ENCODE measurements at places on chromosomes 3 and 15.

GRCh38 chr3:42443292-42443691 lies 32.9 kb upstream of the LYZL4 start:
- no peak for DNase-seq

GRCh38 chr3:40096661-40097111 lies 212.8 kb upstream of the EIF1B start:
- no peak for DNase-seq

GRCh38 chr3:126858887-126859286 lies 124.0 kb upstream of the PLXNA1 start:
- no peak for DNase-seq

DNA sequence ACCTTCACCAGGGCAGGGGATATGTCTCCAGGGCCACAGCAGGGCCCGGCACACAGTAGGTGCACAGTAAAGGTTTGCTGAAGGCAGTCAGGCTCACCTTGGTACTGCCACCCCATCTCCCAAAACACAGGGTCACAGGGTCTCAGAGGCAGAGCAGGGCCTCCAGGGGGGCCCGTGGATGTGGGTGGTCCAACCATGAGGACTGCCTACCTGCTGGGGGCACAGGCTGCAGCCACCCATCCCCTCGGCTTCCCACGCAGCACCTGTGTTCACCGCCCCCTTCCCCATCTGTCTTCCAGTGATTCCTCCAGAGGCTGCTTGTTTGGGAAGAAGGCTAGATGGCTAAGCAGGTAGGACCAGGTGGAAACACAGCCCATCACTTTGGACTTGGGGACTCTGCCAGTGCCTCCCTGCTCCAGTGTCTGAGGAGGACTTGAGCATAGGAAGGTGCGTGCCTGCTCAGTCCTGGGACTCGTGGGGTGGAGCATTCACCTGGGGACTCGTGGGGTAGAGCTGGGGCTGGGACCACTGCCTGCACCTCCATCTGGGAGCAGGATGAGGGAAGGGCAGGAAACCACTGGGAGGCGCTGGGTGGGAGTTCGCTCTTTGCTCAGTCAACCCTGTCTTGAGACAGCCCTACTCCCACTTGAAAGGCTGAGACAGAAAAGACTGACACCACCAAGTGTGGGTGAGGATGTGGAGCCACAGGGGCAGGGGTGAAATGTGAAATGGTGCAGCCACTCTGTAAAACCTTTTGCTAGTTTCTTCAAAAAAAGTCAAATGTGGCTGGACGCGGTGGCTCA lies 18.8 kb upstream of the PLXND1 start:
- no peak for DNase-seq

- DNase-seq, result no peak
Measured at GRCh38 chr3:152828075-152828840, 6.7 kb upstream of the P2RY1 start.

GRCh38 chr15:52710708-52711389 lies 31.7 kb upstream of the ATOSA start:
- DNase-seq, result no peak

DNA sequence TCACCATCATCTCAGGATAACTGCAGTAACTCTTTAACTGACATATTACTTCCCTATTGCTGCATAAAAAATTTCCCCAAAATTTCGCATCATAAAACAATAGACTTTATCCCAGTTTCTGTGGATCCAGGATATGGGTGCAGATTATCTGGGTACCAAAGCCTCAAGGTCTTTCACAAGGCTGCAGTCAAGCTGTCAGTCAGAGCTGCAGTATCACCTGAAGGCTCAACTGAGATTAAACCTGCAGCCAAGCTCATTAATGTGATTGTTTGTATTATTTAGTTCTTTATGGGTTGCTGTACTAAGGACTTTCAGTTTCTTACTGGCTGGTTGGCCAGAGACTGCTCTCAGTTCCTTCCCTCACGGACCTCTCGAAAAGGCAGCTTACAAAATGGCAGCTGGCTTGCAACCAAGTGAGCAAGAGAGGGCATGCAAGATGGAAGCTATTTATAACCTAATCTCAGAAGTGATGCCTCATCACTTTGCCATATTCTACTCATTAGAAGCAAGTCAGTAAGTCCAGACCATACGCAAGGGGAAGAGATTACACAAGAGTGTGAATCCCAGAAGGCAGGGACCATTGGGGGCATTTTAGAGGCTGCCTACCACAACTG lies 54.9 kb downstream of the DCUN1D1 start:
- DNase-seq, result peak; percentile 66

- no peak for DNase-seq
Measured at GRCh38 chr15:71747128-71748083, 62.9 kb upstream of the NR2E3 start.

DNA sequence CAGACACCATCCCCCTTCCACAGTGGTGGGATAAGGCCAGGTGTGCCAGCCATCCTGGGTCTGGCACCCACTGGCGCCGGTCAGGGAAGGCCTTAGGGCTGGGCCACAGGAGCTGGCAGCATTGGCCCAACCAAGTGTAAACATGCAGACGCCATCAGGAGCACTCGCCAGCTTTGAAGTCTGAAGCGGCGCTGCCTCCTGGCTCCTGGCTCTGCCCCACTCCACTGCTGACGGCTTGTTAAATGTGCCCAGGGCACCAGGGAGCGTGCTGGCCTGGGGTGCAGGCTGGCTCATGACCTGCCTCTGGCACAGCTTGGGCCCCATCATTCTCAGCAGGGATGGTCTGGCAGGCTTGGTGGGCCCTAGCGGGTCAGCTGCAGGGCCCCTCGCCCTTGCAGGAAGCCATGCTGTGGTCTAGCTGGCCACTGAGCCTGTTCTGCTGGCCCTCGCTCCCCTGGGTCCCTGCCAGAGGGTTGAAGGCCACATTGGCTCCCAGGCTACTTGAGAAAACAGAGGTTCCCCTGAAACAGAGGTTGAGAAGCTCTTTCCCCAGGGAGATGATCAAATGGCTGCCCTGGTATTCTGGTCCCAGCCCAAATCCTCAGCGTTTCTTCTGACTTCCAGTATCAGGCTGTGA lies 116.6 kb downstream of the DNAJB8 start:
- DNase-seq, result no peak

DNA sequence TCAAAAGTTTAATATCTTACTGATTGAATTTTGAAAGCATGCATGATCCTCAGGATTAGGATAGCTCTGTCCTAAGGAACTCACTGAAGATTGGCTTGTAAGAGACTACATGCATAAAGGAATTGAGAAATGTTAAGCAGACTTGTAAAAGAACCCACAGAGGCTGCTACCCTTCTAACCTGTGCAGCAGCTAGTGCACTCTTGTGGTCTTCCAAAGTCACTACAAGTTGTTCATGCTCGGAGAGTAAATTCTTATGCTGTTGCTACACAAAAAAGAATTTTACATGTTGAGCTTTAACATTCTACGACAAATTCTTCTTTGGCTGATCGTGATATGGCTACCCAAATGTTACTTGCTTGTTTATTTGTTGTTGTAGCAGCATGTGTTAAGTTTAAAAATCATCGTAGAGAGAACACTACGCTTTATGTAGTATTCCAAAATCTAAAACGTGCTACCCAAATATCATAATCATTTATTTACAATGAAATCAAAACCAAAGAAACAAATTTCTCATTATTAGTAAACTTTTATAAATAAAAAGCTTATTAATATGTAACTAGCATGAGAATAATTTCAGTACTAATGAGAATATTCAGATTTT lies 55.0 kb downstream of the GOLIM4 start:
- no peak for DNase-seq

- no peak for DNase-seq
Measured at GRCh38 chr3:182129740-182130139, 418.0 kb downstream of the SOX2 start.

- DNase-seq, result no peak
Measured at GRCh38 chr3:4107430-4107829, 195.7 kb upstream of the SETMAR start.

DNA sequence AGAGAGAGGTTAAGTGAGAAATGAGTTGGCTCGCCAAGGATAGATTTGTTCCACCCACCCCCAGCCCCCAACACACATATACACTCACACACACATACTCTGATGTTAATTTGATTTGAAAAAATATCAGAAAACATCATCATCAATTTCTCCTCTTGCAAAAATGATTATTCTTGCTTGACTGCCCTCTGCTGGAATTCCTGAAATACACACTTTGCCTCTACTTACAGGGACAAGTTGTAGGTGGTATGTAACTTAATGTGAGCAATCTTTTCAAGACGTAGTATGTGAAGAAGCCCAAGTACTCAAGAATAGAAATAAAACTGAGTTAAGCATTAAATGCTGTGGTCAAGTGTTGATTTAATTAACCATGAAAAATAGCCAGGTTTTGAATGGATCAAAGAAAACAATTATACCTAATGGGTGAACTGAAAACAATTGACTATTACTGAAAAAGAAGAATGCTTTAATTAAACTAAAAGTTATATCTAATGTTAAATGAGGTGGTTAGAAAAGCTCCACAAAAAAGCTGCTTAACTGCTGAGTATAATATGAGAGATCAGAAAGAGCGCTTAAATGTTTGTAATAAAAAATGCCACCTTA lies 46.6 kb upstream of the MDFIC2 start:
- DNase-seq, result no peak

DNA sequence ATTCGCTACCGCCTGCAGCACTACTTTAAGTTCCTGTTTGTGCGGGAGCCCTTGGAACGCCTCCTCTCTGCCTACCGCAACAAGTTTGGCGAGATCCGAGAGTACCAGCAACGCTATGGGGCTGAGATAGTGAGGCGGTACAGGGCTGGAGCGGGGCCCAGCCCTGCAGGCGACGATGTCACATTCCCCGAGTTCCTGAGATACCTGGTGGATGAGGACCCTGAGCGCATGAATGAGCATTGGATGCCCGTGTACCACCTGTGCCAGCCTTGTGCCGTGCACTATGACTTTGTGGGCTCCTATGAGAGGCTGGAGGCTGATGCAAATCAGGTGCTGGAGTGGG lies 995 bp downstream of the CHST14 start:
- no peak for DNase-seq

DNA sequence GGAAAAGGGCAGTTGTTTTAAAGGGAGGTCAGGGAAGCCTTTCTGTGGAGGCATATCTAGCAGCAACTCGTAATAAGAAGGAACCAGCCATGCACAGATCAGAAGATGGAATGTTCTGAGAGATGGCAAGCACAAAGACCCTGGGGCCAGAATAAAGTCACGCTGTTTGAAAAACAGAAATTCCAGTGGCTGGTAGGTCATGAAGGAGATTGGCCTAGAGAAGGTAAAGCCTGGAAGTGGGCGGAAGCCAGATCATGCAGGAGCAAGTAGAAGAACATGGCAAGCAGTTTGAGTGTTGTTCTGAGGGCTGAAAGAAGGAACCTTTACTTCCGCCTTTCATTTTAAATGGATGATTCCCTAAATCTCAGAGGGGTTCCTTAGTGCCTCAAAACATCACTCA lies 208.1 kb upstream of the PPP2R3A start:
- DNase-seq, result no peak

DNA sequence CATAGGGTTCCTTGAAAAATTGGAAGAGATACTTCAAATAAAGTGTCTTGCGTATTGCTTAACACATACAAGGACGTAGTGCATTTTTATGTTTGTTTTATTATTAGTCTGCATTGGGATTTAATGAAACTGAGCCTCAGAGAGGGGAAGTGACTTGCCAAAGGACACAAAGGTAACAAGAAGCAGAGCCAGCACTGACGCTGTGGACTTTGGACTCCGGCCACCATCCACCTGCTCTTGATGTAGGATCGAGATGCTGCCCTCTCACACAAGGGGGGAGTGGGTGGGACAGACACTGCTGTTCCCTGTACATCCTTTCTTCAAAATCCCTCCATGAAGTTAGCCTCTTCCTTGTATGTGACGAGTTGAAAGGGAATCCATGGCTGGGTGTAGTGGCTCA lies 435.4 kb upstream of the RGMA start:
- DNase-seq, result no peak

DNA sequence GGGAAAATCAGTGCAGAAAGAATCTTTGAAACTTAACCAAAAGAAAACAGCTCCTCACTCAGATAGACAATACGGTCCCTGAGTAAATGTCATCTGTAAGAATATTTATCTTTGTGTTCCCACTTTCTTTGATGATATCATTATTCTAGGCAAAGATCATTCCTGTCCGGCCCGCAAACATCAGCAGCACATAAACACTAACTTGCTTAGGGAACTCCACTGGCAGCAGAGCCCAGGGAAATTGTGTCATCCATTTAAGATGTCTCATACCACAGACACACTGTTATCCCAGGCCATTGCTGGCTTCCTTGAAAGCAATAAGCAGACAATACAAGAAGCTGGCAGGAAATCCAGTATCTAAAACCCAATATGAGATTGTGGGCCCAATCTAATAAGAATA lies 20.1 kb upstream of the CD96 start:
- DNase-seq, result no peak

DNA sequence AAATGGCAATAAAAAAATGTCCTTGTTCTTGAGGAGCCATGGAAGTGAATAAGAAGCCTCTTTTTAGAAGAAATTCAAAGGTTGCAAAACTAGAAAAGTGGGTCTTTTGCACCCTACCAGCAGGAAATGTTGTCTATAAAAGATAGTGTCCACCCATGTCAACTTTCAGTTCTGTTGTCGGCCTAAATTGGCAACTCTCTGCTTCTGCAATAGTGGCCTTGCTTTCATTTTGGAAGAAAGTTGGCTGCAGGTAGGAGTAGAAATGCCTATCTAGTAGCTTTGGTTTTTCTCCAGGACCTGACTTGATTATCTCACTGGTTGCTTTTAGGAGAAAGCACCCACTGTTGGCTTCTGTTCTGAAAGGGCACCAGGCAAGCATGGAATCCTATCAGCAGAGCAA lies 85.4 kb downstream of the TMEM108 start:
- DNase-seq, result no peak

DNA sequence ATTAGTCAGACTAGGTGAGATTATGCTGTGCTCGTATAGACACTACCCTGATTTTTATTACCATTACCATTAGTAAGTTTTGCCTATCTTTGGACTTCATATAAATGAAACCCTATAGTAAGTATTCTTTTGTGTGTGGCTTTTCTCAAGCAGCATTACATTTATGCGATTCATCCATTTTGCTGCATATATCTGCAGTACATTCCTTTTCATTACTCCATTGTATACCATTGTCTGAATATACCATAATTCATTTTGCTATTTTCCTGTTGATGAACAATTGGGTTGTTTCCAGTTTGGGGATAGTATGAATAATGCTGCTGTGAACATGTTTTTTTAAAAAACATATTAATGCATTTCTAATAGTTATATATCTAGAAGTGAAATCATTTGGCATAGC lies 45.3 kb downstream of the TMEM212 start:
- no peak for DNase-seq

DNA sequence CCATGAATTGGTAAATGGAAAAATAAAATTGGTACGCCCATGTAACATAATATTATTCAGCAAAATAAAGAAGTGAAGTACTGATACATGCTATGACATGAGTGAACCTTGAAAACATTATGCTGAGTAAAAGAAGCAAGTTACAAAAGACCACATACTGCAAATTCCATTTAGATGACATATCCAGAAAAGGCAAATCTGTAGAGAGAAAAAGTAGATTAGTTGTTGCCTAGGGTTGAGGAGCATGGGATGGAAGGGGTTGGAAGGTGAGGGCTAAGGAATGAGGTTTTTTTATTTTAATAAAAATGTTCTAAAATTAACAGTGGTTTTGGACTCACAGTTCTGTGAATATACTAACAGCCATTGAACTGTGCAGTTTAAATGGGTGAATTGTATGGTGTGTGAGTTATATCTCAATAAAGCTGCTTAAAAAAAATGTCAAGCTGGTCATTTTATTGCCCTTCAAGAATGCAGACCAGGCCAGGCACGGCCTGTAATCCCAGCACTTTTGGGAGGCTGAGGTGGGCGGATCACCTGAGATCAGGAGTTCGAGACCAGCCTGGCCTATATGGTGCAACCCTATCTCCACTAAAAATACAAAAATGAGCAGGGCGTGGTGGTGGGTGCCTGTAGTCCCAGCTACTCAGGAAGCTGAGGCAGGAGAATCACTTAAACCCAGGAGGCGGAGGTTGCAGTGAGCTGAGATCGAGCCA lies 8.1 kb upstream of the DLG1 start:
- DNase-seq, result no peak

Data from GM12864 (cell line).